ENCODE measurements at places on chromosomes 6 and 20.

DNA sequence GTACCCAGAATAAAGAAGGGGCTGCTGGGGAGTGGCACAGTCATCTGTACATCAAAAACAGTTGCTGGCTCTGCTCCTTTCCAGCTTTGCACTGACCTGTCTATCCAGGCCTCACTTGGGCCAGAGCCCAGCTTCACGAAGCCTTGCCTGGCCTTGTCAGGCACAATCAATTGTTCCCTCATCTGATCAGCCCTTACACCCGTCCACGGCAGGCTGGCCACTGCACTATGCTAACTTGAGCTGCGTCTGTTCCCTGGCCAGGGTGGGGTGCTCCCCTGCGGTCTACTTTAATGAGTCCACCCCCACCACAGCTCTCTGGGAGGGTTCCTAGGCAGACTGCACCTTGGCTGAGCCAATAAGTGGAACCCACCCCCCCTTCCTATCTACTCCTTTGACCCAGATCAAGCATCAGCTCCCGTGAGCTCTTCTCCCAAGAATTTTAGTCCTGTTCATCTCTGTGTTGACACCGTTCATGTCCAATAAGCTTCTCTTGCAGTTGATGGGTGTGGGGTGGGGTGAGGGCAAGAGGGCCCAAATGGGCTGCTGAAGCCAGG is 74.3 kb upstream of the MLN start:
- DNase-seq = no peak

- peak; percentile 77 for DNase-seq
These were observed 21.1 kb upstream of the NOTCH4 start for GRCh38 chr6:32244946-32245398.

DNA sequence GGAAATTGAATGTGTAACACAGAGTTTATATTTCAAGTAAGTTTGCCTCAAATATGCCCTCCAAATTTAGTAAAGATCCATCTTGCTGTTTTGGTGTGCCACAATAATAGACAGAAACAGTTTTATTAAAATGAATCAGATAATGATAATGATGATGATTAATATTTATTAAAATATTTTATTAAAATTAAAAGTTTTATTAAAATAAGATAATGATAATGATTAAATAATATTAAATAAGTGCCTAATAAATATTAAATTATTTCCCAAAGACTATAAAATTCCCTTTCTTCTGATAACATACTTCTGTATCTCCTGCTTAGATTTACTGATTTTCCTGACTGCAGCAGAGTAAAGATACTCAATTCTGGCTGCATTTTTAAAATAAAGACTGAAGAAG is 134.5 kb downstream of the PRDM13 start:
- DNase-seq = no peak

DNA sequence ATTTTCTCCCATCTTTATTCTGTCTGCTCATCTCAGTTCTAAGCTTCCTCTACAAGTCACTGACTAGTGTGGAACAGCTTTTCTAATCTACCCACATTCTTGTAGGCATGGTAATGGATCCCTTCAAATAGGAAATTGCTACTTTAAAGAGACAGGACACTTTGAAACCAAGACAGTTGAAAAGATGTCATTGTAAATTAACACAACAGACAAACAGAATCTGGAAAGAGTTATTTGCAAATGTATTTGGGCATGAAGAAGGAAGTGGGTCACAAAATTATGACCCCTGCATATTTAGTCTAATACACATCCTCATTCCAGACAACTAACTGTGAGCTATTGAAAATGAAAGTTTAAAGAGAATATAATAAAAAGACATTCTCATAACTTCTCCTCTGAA is 298.2 kb upstream of the MARCKS start:
- no peak for DNase-seq

- DNase-seq = no peak
These were observed 566.2 kb upstream of the NOX3 start for GRCh38 chr6:156021746-156022396.
